ENCODE measurements at places on chromosomes 2 and 18. TPM values are rescaled to one million over a fixed set of nuclear protein-coding genes. Genes with fewer than 3 reads are reported as not detected.

GRCh38 chr2:32718752-32719151 is 90.9 kb downstream of the TTC27 start:
- no peak overlapping the region for H3K4me3 ChIP-seq
- H3K4me1 ChIP-seq, result peaks cover 62% of the 10 kb centered on the region
- H3K27ac ChIP-seq, result peak overlapping the region; percentile 89
- no peaks in the 10 kb centered on the region for H3K27me3 ChIP-seq
- peaks cover 3% of the 10 kb centered on the region for H3K36me3 ChIP-seq
- no peak for DNase-seq

The WDR75 gene
- total RNA-seq, result 17.0 TPM

The PROKR1 gene
- not detected for total RNA-seq

The CFC1 gene
- not detected for total RNA-seq

DNA sequence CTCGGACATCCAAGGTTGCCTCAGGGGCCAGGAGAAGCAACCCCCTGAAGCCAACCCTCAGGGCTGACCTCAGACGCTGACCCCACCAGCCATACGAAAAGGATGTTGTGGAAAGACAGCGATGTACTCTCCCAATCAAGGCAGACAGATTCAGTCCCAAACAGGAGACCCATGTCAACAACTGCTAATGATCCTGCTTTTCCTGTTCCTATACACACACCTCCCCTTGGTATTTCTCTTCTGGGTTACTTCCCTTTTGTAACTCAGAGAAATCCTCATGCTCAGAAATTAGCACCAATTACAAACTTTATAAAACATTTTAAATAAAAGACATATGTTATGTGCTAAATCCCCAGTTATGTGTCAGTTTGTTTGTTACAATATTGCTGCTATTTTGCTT is 120.8 kb downstream of the PID1 start:
- no peak for DNase-seq
- H3K4me1 ChIP-seq, result no peaks in the 10 kb centered on the region
- no peak overlapping the region for H3K27ac ChIP-seq
- no peak overlapping the region for H3K4me3 ChIP-seq
- H3K27me3 ChIP-seq, result no peaks in the 10 kb centered on the region

DNA sequence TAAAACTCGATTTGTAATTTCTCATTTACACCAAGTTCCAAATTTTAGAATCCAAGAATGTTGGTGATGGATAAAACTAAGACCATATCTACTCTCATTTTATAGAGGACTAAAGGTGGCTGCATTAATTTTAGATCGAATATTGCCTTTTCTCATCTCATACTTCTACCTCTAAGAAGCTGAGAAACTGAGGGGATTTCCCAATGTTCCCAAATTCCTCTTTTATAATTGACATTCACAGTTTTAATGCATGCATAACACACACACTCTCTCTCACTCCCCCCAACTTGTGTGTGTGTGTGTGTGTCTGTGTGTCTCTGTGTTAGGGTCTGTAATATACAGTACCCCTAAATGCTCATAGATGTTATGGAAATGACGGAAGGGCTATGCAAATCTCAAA is 328.8 kb upstream of the SLC14A2 start:
- no peak overlapping the region for H3K27ac ChIP-seq
- DNase-seq, result no peak
- H3K36me3 ChIP-seq, result no peaks in the 10 kb centered on the region
- peaks cover 11% of the 10 kb centered on the region for H3K27me3 ChIP-seq
- no peaks in the 10 kb centered on the region for H3K4me1 ChIP-seq

GRCh38 chr2:100809506-100809905 is 10.4 kb upstream of the NPAS2 start:
- peaks cover 37% of the 10 kb centered on the region for H3K4me1 ChIP-seq
- DNase-seq, result no peak
- no peaks in the 10 kb centered on the region for H3K36me3 ChIP-seq
- H3K4me3 ChIP-seq, result no peak overlapping the region
- no peaks in the 10 kb centered on the region for H3K27me3 ChIP-seq
- no peak overlapping the region for H3K27ac ChIP-seq

DNA sequence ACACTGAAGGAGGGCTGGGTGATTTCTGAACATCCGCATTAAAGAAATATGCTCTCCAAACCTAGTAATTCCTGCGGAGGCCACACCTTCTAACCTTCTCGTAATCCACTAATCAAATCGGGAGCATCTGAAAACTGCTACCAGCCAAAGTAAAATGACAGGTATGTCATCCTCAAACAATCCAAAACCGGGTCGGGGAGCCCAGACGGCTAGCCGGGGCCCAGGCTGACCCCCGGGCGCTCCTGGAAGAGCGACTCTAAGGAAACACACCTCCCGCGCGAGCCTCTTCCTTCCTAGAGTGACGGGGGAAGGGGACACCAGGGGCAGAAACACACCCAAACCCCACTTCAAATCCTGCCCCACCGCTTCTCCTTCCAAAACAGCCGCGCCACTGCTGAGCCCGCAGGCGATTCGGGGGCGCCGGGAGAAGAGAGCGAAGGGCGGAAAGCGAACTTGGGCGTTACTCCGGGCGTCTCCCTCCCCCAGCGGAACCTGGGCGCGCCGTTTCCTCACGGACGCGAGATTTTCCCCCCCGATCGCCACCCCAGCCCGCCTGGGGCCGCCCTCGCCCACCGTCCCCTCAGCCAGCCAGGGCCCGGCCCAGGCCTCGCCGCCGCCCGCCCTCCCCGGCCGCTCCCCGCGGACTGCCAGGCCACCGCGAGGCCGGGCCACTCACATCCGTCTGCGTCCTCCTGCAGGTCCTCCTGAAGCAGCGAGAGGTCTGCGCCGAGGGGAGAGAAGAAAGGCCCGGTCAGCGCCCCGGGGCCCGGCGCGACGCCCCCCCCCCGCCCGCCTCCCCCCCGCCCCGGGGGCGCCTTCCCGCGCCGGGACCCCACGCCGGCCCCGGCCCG is 584 bp downstream of the PPP4R1 start:
- peaks cover 13% of the 10 kb centered on the region for H3K36me3 ChIP-seq
- DNase-seq, result peak; percentile 69
- peak overlapping the region; percentile 99 for H3K27ac ChIP-seq
- no peaks in the 10 kb centered on the region for H3K27me3 ChIP-seq
- peaks cover 63% of the 10 kb centered on the region for H3K4me1 ChIP-seq
- peak overlapping the region; percentile 82 for H3K4me3 ChIP-seq

The COBLL1 gene
- total RNA-seq, result 15.3 TPM

The SULT1C2 gene
- total RNA-seq, result 1.9 TPM

DNA sequence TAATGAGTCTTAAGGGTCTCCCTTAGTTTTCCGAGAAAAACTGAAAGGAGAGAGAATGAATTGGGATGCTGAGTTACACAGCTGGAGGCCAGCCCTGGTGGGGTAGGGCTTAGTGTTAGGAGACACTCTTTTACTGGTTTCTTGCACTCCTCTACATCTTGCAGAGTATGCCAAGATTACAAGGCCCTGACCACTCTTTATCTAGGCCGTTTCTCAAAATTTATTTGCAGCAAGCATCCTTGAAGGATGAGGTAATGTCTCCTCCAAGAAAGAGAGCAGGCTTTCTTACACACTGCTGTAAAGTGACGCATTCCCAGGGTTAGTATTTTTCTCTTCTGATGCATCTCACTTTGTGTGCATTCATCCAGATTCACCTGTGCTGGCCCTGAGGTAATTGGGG is 166.2 kb downstream of the TDRD15 start:
- DNase-seq, result no peak
- H3K27me3 ChIP-seq, result no peaks in the 10 kb centered on the region
- H3K36me3 ChIP-seq, result no peaks in the 10 kb centered on the region
- H3K27ac ChIP-seq, result peak overlapping the region; percentile 67
- no peak overlapping the region for H3K4me3 ChIP-seq
- peaks cover 27% of the 10 kb centered on the region for H3K4me1 ChIP-seq

The ERCC3 gene
- 22.4 TPM for total RNA-seq

GRCh38 chr2:8675543-8675942 is 6.3 kb upstream of the ID2 start:
- H3K27me3 ChIP-seq, result no peaks in the 10 kb centered on the region
- H3K36me3 ChIP-seq, result no peaks in the 10 kb centered on the region
- no peak for DNase-seq

The PDE11A gene
- 2.5 TPM for total RNA-seq

GRCh38 chr2:174615871-174616436 is 18.4 kb upstream of the WIPF1 start:
- H3K4me3 ChIP-seq, result no peak overlapping the region
- peak overlapping the region; percentile 50 for H3K27ac ChIP-seq
- H3K4me1 ChIP-seq, result peaks cover 42% of the 10 kb centered on the region
- H3K36me3 ChIP-seq, result no peaks in the 10 kb centered on the region
- H3K27me3 ChIP-seq, result no peaks in the 10 kb centered on the region

The FAHD2A gene
- total RNA-seq, result 32.4 TPM

The CASP8 gene
- 3.7 TPM for total RNA-seq

The UPP2 gene
- total RNA-seq, result not detected

GRCh38 chr2:96353032-96353561 is 17.5 kb downstream of the NCAPH start:
- no peaks in the 10 kb centered on the region for H3K36me3 ChIP-seq
- no peaks in the 10 kb centered on the region for H3K27me3 ChIP-seq
- H3K4me3 ChIP-seq, result peak overlapping the region; percentile 17
- H3K4me1 ChIP-seq, result peaks cover 31% of the 10 kb centered on the region

GRCh38 chr18:48572402-48573126 is 33.7 kb downstream of the CTIF start:
- no peak for DNase-seq
- H3K27me3 ChIP-seq, result no peaks in the 10 kb centered on the region
- H3K4me1 ChIP-seq, result peaks cover 35% of the 10 kb centered on the region
- H3K4me3 ChIP-seq, result no peak overlapping the region
- H3K36me3 ChIP-seq, result peaks cover 9% of the 10 kb centered on the region
- no peak overlapping the region for H3K27ac ChIP-seq

The CNDP1 gene
- not detected for total RNA-seq

GRCh38 chr2:155980941-155981560 is 351.5 kb downstream of the NR4A2 start:
- H3K4me1 ChIP-seq, result no peaks in the 10 kb centered on the region
- H3K36me3 ChIP-seq, result no peaks in the 10 kb centered on the region

DNA sequence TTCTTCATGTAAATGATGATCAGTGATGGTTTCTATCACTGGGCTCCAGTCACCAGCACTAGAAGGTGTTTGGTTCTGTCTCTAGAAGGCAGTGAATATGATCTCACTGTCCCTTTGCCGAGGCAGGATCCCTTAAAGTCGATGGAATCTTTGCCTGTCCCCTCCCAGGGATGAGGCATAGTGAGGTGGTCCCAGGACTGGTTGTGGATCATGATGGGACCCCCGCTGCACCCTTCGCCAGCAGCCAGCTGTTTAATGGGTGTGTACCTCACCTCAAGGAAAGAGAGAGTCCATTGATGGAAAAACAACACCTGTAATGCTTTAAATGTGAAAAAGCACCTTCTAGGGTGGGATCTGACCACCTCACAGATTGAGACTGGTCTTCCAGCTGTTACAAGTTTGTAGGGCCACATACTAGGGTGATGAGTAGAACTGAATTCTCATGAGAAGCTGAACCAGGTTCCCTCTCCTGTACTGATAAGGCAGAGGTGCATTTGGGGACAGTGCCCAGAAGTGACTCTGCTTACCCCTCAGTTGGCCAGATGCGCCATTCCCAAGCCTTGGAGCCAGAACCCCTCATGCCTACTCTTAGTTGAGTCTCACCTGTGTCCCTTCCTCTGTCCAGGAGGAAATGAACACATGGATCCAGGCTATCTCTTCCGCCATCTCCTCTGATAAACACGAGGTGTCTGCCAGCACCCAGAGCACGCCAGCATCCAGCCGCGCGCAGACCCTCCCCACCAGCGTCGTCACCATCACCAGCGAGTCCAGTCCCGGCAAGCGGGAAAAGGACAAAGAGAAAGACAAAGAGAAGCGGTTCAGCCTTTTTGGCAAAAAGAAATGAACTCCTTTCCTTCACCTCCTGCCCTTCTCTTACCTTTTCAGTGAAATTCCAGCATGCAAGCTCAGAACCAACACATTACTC is 55.5 kb upstream of the EML6 start:
- H3K27ac ChIP-seq, result peak overlapping the region; percentile 88
- no peak for DNase-seq
- H3K27me3 ChIP-seq, result no peaks in the 10 kb centered on the region
- peaks cover 84% of the 10 kb centered on the region for H3K36me3 ChIP-seq

DNA sequence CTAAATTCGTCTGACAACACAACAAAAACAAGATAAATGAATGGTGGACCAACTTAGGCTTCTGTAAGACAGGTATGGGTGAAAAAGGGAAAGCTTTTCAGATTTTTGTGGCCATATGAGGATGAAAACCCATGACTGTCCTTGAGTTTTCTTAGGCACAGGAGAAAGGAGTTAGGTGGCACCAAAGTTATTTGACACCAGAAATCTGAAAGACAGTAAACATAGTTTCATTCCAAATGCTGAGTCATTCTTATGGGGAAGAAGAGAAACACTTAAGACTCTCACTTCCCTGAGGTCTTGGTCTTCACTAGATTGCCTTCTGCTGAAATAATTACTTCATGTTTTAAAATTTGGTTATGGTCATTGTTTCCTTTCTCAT is 5.2 kb upstream of the GPD2 start:
- H3K27me3 ChIP-seq, result no peaks in the 10 kb centered on the region
- peaks cover 14% of the 10 kb centered on the region for H3K4me1 ChIP-seq
- no peak overlapping the region for H3K4me3 ChIP-seq
- no peak overlapping the region for H3K27ac ChIP-seq

The IL36B gene
- total RNA-seq, result not detected

DNA sequence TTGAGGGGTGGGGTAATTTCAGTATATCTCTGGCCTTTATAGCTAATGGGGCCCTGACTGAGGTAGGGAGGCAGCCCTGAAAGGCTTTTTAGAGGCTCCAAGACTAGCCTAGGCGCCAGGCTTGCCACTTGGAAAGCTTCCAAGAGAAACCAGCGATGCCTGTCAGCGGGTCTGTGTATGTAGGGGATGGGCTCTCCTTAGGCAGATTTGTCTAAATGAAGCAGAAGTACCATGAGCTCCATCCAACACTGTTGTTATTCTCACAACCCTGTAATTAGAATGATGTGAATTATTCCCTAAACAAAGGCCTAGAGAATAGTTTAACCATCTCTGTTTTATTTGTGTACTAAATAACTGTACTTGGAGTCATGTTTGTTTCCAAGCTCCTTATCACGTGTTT is 138.1 kb downstream of the B3GNT2 start:
- no peak overlapping the region for H3K27ac ChIP-seq
- no peaks in the 10 kb centered on the region for H3K36me3 ChIP-seq
- DNase-seq, result no peak
- no peaks in the 10 kb centered on the region for H3K27me3 ChIP-seq

- H3K36me3 ChIP-seq, result peaks cover 11% of the 10 kb centered on the region
- DNase-seq, result no peak
- no peaks in the 10 kb centered on the region for H3K4me1 ChIP-seq
- H3K27me3 ChIP-seq, result no peaks in the 10 kb centered on the region
- H3K4me3 ChIP-seq, result no peak overlapping the region
Observed at GRCh38 chr2:54061272-54061671, 54.1 kb upstream of the ACYP2 start.

The WDR54 gene
- 2.9 TPM for total RNA-seq

All from left ventricle myocardium inferior (tissue), 1 donor.